ENCODE measurements at places on chromosomes 2 and 18.
A peak's percentile ranks its signal among the peaks of the same experiment; 100 is the strongest.

GRCh38 chr2:215728504-215729065 lies 284.8 kb downstream of the MREG start:
- DNase-seq = no peak

DNA sequence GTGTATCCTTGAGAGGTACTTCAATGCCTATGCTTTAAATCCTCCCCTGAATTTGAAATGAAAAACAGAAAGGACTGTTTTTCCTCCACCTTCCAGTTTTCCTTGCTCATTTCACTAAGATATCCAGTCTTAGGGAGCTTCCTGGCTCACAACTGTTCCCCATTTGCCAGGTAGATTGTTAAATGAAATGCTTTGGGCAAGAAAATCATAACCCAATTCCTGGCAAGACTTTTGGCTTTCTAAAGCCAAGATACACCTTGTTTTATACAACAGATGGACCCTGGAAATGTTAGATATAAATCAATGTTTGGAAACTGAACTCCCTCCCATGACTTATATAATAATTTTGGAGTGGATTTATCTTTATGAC lies 3.6 kb upstream of the CHMP3 start:
- DNase-seq = no peak

GRCh38 chr2:216081487-216082116 lies at the start of the genes PECR and TMEM169:
PECR (minus strand) TSS chr2:216081809; CDS start chr2:216081741, 68 bp downstream.
TMEM169 (plus strand) TSS chr2:216081919; CDS start chr2:216095964, 14,045 bp downstream.
- peak; percentile 87 for DNase-seq

- DNase-seq = no peak
These were observed 184.8 kb downstream of the PRKCE start for GRCh38 chr2:45836316-45836715.

All from D721Med (cell line).